ENCODE measurements at places on chromosomes 6 and 20.

GRCh38 chr20:722822-723644 lies 45.3 kb downstream of the SLC52A3 start:
- DNase-seq = no peak

- no peak for DNase-seq
Observed at GRCh38 chr6:14734052-14734415, 511.8 kb upstream of the JARID2 start.

- DNase-seq = no peak
Observed at GRCh38 chr6:87146363-87146762, 9.0 kb upstream of the ZNF292 start.

GRCh38 chr6:22380236-22380635 lies 83.4 kb upstream of the PRL start:
- DNase-seq = no peak

DNA sequence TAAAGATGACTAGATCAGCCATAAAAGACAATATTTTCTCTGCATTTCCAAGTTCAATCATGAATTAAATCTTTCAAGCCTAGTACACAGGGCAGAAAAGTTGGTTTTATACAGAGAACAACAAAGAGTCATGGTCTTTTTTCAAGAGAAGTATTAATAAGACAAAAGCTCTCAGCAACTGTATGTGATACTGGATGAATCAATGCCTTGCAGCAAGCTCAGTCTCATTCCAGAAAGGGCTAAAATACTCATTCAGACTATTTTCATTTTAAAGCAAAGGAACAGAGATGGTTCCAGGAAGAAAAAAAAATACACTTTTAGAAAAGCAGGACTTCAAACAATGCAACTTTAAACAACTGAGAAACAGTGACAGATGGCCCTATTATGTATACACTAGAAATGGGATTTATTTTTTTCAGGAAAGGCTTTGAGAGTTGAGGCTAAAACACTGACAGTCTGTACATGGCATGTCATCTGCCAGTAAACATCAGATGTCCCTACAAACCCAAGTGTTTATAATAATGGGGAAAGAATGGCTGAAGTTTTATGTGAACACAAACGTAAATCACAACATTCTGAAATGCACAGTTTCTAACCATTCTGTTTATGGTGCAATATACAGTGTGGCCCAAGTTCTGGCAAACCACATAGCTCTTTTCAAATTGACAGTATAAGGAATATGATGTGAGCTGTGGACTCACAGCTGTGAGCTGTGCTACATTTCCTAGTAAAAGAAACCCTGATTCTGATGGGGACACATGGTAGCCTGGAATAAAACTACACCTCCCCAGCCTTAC lies 114.3 kb upstream of the DST start:
- no peak for DNase-seq

DNA sequence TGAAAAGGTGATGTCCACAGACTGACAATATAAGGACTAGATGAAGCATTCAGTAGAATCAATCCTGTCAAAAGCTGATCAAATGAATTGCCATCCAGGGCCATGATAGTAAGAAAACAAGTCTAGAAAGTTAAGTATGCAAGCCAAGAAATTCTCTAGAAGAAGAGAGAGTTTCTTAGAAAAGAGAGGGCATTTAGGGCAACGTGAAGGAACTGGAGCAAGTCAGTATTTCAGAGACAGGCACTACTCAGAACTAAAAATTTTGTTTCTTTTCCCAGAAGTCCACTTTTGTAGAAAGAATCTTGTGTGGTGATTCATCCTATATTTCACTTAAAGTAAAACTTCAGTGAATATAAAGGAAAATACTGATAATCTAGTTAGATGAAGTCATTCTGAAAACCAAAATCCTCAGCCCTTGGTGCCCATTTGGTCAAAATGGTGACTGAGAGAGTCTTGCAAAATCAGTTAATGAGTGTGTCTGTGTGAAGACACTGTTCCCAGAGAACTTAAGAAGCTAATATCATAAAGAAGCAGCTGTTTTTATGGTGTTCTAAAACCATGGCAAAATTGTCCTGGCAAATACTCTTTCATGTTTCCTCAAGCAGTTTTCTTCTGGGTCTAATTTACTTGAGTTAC lies 82.2 kb downstream of the COL19A1 start:
- DNase-seq = no peak

DNA sequence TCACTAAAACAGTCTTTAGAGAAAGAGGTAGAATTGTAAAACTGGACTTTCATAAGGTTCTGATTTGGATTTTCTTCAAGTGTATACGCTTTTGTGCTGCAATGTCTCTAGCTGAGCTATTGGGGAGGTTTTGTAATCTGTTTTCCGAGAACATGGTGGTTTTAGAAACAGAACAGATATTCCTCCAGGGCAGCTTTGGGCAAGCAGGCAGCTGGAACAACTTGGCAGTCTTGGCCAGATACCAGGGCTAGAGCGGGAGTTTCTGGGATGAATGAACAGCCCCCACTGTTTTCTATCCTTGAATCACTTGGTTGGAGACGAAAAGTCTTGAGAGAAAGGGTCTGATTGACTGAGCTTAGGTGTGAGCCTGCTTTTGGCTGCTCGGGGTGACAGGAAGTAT lies 17.1 kb upstream of the ARMC2 start:
- no peak for DNase-seq

- DNase-seq = no peak
Observed at GRCh38 chr6:136084403-136084802, 165.7 kb downstream of the MTFR2 start.

DNA sequence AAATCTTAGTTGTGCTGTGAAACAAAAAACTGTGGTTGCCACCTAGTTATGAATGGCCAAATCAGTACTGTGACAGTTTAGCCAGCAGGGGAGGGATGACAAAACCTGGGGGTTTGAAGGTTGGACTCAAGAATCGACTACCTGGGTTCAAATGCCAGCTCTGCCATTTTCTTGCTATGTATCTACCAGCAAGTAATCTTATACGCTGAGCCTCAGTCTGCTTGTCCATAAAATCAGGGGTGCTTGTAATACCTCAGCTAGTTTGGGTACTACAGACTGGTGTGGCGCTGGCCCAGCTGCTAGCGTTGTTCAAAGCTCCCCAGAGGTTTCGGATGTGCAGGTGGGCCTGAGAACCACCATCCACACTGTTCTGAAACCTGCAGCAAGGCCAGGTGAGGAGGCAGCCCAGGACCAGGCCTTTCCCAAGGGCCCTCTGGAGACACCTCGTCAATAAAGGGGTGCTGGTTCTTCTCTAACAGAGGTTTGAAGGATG lies 40.4 kb downstream of the TRAM2 start:
- no peak for DNase-seq

GRCh38 chr6:129576456-129576855 lies 133.5 kb downstream of the ARHGAP18 start:
- no peak for DNase-seq

DNA sequence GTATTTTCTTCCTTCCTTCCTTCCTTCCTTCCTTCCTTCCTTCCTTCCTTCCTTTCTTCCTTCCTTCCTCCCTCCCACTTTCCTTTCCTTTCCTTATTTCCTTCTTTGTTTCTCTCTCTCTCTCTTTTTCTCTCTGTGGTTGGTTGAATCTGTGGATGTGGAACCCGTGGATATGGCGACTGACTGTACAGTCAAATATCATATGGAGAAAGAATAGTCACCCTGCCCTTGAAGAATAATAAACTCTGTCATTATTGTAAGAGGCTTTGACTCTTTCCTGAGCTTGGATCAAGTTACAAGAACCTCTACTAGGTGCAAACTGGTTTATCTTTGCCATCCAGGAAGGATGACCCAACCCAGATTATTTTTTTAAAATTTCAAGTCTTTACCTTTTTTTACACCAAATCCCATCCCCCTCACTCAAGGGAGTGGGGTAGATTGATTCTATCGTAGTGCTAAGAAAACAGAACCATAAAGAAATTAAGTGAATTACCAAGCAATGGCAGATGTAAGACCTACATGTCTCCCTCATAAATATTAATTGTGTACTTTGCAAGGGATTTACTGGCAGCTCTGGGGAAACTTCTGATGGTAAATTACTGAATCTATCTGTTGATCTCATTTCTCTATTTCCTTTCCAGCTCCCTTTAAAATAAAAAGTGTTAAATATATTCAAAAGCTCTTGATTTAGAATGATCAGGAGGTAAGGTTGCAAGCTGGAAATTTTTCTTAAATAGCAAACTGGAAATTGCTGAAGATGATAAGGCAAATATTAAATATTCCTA lies 667.5 kb downstream of the UTRN start:
- no peak for DNase-seq

DNA sequence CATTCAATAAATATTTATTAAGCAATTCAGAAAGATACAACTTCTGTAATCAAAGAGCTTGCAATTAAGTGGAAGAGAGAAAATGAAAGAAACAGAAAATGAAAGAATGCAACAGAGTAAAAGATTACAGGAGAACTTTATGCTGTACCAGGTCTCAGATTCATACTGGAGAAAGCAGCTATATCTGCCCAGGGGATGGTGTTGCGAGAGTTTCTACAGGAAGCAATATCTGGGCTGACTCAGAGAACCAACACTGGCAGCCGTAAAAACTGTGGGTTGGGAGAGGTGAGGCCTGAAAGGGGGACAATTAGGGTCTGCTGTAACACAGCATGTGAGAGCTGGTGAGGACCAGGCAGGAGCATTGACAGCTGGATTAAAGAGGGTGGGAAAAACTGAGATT lies 256.7 kb upstream of the TCF21 start:
- peak; percentile 27 for DNase-seq

DNA sequence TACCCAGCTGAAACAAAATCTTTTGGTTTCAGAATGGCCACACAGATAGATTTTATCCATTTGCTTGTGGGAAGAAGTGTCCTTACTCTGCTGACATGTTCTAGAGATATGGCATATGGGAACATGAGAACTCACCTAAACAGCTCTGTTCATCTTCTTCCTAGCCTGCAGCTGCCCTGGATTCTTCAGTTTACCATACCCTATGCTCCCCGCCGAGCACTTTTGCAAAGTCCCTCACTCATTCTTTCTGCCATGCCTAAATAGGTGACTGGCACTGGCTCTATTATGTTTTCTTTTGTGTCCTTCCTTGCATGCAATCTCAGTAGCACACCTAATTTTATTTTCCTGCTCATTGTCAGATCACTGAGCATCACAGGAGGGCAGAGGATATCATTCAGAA lies 293.7 kb upstream of the RSPO3 start:
- no peak for DNase-seq

DNA sequence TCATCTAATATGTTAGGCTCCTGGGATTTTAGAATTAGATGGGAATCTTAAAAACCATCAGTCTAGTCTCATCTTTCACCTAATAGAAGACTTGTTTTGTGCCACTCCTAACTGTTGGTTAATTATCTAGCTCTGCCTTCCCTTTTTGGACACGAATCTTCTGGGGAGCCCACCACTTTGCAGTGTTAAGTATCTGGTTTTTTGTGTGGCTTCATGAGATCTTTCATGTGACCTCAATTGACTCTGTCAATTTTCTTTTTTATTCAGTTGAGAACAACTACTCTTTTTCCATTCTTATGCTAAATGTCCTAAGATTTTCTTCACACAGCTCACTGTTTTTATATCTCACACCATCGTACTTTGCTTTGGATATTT lies 16.9 kb downstream of the TBPL1 start:
- DNase-seq = no peak

- no peak for DNase-seq
Observed at GRCh38 chr6:65350530-65350929, 356.5 kb downstream of the EYS start.

DNA sequence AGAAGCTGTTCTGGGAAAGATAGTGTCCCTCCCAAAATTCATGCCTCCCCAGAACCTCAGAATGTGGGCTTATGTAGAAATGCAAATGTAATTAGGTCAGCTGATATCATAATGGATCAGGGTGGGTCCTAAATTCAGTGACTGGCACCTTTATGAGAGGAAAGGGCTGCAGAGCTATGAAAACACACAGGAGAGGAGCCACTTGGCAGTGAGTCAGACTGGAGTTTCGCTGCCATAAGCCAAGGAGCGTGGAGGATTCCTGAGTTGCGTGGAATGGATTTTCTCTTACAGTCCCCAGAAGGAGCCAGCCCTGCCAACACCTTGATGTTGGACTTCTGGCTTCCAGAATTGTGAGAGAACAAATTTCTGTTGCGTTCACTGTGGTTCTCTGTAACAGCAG lies 249.8 kb upstream of the PMEPA1 start:
- DNase-seq = no peak

DNA sequence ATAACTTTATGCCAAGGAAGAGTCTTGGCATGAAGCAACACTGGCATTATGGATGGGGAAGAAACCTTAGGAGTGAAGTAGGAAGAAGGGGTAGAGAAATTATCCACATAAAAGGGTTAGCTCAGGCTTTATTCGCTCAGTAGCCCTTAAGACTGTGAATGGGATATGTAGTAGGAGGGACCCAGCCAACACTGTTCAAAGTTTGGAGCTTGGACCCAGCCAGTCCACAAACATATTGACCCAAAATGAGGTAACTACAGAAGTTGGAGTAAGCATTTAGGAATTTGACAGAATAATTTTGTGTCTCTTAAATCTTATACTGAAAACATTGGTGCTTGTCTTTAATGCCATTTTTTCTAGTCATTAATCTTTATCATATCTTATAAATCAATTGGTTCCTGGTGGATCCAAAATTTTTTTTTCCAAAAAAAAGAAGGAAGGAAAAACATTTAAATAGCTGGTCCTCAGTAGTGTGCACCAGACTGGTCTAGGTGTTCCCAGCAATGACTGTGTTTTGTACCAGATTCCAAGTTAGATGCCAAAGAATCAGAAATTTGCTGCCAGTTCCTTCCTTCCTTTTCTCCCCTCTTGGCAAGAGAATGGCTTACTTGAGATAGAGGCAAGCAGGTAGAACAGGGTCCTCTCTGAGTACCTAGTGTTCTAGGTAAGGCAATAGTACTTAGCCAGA lies 451.8 kb upstream of the SOX4 start:
- no peak for DNase-seq

DNA sequence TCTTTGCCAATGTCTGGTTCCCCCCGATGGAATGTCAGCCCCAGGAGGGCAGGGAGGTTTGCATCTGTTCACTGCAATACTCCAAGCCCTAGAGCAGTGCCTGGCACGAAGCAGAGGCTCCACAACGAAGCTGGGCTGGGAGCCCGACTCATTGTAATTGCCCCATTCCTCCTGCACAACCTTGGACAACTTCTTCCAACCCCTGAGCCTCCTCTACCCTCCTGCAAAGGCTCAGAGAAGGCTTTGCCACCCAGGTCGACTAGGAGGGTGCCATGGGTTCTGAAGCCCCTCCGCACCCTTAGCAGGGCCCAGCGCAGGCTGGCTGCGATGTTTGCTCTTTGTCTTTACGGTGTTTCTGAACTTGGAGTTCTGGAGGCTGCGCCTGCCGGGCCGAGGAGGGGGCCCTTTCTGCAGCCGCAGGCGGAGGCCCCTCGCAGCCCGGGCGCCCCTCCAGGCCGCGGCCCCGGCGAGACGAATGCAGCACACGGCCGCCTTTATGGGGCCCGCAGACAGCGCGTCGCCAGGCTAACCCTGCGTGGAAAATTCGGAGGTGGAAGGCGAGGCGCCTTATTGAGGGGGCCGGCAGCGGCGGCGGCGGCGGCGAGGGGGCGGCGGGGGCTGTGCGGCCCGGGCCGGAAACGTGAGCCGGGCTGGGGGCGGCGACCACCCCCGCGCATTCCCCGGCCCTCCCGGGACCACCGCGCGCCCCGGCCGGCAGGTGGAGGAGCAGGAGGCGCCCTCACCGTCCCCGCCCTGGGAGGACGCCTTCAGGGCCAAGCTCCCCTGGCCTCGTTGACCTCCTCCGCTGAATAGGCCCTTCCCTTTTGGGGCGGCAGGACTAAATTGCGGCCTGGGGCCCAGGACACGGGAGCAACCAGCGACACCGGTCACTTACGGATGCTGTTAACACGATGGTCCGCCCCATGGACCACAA lies 27.0 kb downstream of the SNAI1 start:
- DNase-seq = no peak

- no peak for DNase-seq
Observed at GRCh38 chr6:92026878-92027277, 1392.5 kb downstream of the EPHA7 start.

- DNase-seq = no peak
Observed at GRCh38 chr20:59309218-59309617, 8.8 kb downstream of the EDN3 start.

All from AG20443 (cell line).